GM12891 (cell line): ENCODE measurements at places on chromosomes 6 and 20.

- DNase-seq: no peak
These were observed 33.1 kb upstream of the CDYL start for GRCh38 chr6:4743062-4743461.

DNA sequence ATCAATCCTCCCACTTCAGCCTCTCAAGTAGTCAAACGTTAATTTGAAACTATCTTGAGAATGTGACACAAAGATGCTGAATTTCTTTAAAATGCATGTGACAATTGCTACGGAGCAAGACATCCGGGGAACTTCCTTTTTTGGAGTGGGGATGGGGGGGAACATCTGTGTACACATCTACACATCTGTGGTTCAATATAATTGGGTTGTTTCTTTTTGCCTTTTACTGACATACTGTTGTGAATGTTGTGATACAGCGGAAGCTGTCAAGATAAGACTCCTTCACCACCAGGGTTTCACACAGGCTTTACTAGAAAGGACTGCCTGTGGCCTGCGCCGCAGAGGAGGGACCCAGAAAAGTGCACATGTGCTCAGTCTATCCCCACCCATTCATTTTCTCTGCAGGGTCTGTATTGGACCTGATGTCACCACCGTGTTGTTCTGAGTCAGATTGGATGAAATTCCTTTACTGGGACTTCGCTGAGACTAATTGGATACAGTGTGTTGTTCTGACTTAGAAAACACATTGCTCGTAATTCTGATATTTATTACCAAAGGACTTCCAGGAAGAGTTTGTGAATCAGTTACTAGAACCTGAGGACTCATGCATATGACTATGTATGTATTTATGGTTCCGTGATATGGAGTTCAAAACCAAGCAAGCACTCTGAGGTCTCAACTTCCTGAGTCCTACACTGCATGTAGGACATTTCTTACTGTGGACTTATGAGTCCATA, 98.7 kb upstream of the SGK1 start:
- no peak for DNase-seq

DNA sequence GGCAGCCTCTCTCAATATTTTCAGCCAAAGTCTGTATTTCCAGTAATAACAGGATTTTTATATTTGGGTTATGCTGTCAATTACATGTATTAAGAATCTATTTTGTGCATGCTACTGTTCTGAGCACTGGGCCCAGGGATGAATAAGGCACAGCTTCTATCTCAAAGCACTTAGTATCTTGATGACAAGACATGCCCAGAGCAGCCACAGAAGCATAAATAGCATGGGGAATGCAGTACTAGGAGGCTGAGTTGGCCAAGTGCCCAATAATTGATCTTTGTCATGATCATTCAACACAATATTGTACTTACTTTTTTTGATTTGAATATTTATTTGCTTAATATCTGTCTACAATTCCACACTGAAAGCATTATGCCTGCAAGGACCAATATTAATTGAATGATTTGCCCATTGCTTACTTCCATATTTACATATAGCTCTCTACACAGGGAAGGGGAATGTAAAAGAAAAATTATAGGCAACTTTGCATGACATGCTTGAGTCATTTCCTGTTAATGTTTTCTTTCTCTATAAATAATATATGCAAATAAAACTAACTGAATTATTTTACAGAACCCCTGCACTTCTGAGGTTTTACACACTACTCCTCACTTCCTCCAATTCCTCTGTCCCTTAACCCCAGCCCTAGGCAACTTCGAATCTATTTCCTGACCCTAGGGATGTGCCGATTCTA, 298.9 kb upstream of the BMP2 start:
- DNase-seq: no peak

- no peak for DNase-seq
These were observed 393.1 kb upstream of the ID4 start for GRCh38 chr6:19444041-19444440.

- no peak for DNase-seq
These were observed 122.5 kb upstream of the TIAM2 start for GRCh38 chr6:154872542-154873114.

GRCh38 chr6:85580118-85580877, 13.4 kb downstream of the SNX14 start:
- DNase-seq: no peak

DNA sequence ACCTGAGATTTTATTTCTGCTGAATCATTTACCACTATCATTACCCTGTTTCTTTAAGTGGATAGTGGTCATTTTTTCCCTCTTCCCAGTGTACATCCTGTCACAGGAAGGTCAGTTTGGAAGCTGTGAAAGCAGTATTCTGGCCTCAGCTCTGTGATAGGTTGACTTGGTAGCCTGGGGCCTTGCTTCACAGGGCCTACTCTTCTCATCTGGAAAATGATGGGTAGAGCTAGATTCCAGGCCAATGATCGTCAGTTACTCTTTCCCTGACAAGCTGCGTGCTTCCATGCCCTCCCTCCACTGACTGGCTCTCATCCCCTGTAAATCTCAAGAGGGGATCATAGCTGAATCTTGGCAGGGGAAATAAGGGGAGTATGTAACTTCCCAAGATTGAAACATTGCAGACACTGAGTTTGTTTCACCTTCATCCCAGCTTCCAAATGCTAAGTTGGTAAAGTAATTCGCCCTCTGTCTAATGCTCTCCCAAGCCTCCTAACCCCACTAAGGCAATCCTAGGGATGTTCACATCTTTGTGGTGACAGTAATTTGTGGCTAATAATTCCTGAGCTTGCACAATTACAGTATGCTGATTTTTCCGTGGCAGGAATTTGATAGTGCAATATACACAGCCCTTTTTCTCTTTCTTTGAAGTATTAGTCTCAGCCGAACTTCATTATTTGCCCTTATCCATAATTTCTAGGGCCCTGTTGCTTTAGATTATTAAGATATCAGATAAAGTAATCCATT, 51.2 kb downstream of the VAPB start:
- DNase-seq: no peak

- peak; percentile 5 for DNase-seq
These were observed 180.5 kb downstream of the IBTK start for GRCh38 chr6:82066991-82067411.

- DNase-seq: no peak
These were observed 256.5 kb downstream of the TRDN start for GRCh38 chr6:123380257-123380656.

GRCh38 chr20:9912858-9913434, 74.1 kb upstream of the PAK5 start:
- no peak for DNase-seq

- no peak for DNase-seq
These were observed 1109.0 kb upstream of the FLRT3 start for GRCh38 chr20:15446373-15446772.

DNA sequence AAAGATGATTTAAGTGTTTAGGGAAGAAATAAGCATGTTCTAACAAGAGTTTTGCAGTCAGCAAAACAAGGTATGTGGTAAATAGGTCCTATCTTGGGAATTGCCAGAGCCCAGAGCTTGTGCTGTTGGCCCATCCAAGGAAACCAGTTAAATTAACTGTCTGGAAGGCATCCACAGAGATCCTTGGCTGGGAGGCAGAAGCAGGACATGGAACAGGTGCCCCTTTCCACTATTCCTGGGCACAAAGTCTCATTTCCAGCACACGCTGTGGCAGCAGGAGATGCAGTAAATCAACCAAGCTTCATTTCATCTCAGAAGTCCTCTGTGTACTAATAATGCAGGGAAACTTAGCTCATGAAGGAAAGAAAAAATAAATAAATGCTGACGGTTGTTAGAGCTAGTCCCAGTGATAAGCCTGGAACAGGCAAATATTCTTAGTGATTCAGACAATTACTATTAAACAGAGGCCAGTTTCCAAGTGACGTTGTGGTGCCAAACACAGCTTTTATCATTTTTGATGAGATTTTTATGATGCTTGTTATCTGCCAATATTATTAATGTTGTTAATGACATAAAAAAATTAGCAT, 39.8 kb upstream of the SNAP25 start:
- no peak for DNase-seq

DNA sequence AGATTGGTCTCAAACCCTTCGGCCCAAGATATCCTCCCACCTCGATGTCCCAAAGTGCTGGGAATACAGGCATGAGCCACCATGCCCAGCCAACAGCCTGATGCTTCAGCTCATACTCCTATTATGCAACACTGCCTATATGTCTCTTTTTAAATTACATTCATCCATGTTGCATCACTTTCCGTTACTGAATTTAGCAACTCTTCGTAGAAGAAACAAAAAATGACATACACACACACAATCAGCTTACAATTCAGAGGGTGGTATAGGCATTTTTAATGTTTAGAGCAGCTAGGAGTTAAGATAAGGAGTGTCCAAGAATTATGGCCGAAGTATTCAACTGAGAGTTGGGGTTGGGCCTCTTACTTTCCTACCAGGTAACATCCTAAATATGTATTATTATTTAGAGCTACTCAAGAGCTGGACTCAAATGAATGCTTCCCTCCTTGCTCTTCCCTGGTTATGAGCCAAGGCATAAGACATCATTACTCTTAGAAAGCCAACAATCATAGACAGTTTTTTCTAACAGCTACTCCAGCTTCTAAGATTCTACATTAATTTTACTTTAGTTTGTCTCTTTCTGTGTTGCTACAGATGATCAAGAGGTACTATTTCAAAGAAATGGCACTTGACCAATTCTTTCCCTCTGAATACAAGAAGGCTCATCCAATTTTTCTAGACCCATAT, 62.0 kb upstream of the BMP5 start:
- no peak for DNase-seq

DNA sequence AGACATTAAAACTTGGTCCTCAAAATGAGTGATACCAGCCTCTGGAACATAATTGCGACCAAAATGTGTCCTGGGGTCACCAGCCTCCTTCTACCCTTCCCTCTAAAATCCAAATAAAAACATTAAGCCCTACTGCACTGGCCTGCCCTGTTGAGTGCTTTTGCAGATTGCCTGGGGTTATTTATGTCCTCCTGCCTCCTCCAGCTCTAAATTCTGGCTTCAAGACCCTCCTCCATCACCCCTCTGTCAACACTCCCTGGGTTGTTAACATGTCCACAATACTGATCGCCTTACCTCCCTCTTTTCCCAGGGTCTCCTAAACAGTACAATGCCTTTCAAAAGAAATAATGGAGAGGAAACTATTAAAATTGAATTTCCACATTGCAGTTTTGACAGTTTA, 327.5 kb downstream of the NRN1 start:
- no peak for DNase-seq

GRCh38 chr20:8399947-8400346, 267.9 kb downstream of the PLCB1 start:
- DNase-seq: no peak

GRCh38 chr20:36035745-36036144, 67.4 kb downstream of the CNBD2 start:
- no peak for DNase-seq

GRCh38 chr20:46242390-46242789, 65.9 kb downstream of the CDH22 start:
- DNase-seq: no peak

DNA sequence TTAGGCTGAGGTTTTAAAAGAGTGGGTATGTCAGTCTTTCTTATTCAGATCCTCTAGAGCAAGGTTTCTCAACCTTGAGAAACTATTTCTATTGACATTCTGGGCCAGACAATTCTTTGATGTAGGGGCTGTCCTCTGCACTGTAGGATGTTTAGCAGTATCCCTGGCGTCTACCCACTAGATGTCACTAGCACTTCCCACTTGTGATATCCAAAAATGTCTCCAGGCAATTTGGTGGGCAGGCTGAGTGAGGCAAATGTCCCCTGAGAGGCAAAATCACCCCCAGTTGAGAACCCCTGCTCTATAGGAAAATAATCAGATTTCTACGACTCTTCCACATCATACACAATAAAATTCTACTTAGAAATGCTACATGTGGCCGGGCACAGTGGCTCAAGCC, 7.7 kb upstream of the ZKSCAN8 start:
- no peak for DNase-seq

DNA sequence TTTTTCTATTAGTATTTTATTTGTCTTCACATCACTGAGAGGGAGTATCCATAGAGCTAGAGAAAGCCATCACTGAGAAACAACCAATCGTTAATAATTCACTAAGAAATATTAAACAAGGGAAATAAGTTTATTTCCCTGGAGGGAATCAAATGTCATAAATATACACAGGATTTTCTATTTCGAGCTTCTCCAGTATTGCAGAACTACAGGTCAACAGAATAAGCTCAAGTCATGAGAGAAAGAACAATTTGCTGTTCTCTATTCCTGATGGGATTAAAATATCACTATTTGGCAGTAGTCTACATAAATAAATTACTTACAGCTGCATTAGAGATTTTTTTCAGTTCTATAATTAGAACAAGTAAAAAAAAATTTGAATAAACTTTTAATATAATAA, 2.2 kb upstream of the FAM162B start:
- no peak for DNase-seq

- DNase-seq: no peak
These were observed 10.5 kb upstream of the SRXN1 start for GRCh38 chr20:663315-664090.
